Lower leg skin (tissue), 4 donors: ENCODE measurements at places on chromosomes 2 and 18.

GRCh38 chr18:49618742-49619681 is 57.2 kb downstream of the LIPG start:
- peak; percentile 17 for DNase-seq

DNA sequence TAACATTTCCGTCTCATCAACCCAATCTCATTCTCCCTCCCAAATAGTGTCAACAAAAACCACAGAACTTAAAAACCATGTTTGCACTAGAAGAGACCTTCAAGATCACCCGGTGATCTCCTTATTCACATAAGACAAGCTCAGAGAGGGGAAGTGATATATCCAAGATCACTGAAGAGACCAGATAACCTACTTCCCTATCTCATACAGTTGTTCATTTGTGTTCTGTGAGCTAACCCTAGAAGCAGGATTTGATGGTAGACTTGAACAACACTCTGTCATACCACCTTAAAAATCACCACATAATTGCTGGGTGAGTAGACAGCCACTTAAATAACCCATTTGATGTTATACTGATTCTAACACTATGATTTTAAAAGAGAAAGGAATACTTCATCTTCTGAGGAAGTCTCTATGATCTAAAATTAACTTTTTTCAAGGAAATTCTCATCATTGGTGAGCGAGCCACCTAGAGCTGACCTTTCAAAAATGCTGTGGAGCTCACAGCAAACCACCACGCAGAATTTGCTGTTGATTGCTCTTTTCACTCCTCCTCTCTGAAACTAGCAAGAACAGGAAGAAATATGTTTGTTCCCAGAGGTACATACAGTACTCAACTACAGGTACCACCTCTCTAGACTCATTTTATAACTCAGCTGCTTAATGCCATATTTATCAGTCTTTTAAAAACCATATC is 15.1 kb downstream of the AAK1 start:
- DNase-seq, result no peak

GRCh38 chr2:5537180-5537688 is 154.9 kb upstream of the SOX11 start:
- no peak for DNase-seq

DNA sequence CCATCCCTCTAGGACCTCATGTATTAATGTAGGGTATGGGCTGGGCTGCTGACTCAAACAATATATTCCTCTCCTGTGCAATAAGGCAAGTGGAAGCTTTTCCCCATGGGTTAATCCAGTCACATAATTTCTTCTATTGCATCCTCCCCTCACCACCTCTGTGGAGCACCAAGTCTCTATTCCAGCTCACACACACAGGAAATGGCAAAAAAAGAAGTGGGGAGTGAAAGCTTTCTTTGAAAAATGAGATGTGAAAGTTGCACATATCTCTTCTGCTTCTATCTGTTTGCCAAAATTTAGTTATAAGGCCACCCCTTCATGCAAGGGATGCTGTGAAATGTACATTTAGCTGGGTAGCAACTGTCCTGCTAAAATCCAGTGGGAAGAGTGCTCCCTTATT is 121.3 kb downstream of the CDC42EP3 start:
- DNase-seq, result no peak
